ENCODE measurements at places on chromosomes 4 and X.

- DNase-seq: no peak
Measured at GRCh38 chrX:3159995-3160720, 118.9 kb downstream of the ARSF start.

- peak; percentile 51 for DNase-seq
Measured at GRCh38 chr4:20254511-20255250, 3.0 kb downstream of the SLIT2 start.

DNA sequence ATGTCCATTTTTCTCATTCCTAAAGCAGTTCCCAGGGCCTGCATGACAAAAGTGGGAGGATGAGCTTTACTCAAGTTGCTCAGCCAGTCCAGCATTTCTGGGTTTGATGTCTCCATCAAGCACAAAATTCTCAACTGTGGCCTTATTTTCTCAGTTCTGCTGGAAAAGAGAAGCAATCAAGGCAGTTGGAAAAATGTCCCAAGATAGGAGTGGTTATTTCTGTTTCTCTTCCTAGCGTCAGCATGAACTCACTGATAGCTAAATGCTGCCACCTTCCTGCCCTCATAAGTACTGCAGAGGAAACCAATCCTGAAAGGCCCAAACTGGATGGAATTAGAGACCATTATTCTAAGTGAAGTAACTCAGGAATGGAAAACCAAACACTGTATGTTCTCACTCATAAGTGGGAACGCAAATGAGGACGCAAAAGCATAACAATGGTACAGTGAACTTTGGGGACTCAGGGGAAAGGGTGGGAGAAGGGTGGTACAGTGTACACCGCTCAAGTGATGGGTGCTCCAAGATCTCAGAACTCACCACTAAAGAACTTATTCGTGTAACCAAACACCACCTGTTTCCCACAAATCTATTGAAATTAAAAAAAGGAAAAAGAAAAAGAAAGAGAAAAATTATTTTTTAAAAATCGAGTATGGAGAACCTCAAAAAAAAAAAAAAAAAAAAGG lies 29.6 kb downstream of the ADH7 start:
- peak; percentile 72 for DNase-seq

DNA sequence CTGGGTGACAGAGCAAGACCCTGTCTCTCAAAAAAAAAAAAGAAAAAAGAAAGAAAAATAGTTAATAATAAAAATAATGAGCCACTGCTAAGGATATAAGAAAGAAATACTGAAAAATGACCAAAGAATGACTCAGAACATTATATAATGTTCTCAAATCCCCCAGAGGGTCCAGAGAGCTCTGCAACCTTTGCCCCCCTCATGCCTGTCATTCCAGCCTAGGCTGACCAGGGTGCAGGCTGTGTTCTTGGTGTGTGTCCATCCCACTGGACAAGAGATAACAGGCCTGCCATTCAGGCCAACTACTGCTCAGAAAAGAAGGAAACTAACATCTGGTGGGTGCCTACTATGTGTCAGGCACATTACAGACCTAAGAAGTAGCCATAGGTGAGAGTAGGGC lies 72.7 kb upstream of the EDNRA start:
- no peak for DNase-seq

Measured in RPMI7951 (cell line).